GM23338 (cell line): ENCODE measurements at places on chromosomes 6 and 20.

DNA sequence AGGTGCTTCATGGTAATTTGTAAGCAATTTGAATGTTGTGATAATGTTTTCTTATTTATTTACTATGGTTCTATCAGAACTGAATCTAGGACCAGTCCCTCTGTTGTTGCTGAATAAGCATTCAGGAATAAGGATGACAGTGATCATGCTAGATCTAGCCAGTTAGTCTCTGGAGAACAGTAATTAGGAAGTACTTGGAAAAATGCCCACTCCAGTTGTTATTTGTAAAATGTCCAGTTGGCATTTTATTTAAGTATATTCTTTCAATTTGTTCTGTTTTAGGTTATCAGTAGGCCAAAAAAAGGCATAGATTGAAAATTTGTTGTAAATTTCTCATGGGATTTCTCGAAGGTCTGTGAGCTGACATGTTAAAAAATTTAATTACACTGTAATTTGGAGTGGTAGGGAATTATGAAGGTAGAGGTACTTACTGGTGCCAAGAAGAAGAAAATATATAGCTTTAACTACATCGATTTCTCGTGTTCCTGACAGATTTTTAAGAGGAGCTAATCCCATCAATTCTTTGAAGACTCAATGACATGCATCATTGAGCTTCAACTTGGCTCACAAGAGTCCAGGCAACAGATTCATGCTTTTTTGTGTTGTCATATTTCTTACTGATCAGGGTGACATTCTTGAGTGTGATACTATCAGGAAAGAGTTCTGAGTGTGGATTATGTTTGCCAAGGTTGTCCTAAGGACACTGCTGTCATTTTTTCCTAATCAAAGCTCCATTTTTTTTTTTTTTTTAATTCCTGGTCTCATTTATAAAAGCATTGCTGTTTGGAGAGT, 177.3 kb downstream of the CARMIL1 start:
- no peak for DNase-seq

- no peak for DNase-seq
These were observed 128.3 kb upstream of the THBS2 start for GRCh38 chr6:169381988-169382387.

GRCh38 chr6:1608222-1609040, 1.3 kb upstream of the FOXC1 start:
- peak; percentile 55 for DNase-seq

GRCh38 chr6:75746221-75746620, 2.8 kb upstream of the MYO6 start:
- no peak for DNase-seq

- peak; percentile 43 for DNase-seq
These were observed 320 bp downstream of the RIMS4 start for GRCh38 chr20:44810061-44810390.

DNA sequence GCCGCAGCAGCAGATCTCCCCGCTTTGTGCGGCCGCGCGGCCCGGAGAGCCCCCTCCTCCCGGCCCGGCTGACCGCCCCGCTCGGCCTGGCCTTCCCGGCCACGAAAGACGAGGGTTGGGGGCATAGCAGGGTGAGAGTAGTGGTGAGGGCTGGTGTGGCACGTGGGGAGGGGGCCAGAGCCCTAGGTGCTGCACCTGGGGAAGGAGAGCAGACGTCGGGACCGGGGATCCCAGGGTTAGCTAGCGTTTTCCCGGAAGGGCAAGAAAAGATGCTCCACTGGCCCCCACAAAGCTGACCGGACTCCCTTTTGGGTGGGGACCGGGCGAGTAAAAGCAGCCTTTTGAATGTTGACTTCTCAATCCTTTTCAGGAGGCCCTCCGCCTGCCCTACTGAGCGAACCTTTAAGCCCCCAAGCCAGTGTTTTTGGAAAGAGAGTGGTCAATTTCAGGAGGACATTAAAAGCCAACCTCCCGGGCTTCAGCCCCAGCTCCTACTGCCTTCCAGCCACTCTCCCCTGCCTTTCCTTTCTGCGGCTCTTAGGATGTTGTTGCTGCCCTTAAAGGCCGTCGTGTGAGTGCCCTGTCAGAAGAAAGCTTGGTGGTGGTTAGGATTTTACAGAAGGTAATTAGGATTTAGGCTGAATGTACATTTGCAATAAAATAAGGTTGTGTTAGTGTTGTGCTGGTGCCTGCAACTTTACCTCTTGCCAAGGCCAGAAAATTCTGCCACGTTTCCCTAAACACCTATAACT, 648 bp upstream of the BACH2 start:
- DNase-seq = peak; percentile 26

- peak; percentile 34 for DNase-seq
These were observed 71.0 kb downstream of the PLAGL1 start for GRCh38 chr6:143936778-143937667.

DNA sequence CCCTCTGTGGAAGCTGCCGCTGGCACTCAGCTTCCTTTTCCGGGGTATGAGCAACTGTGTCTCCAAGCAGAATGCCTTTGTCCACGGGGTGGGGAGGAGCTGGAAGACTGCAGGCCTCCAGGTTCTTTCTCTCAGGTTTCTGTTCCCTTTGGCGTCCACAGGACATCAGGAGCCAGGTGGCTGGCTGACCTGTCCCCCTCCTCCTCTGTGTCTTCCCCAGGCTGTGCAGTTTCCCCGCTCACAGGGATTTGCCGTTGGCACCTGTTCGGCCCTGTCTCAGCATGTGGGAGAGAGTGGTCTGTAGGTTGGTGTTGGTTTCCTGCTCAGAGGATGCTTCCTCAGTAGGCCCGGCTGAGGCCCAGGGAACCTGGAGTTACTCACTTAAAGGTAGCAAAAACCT, 43.5 kb downstream of the CDS2 start:
- no peak for DNase-seq

DNA sequence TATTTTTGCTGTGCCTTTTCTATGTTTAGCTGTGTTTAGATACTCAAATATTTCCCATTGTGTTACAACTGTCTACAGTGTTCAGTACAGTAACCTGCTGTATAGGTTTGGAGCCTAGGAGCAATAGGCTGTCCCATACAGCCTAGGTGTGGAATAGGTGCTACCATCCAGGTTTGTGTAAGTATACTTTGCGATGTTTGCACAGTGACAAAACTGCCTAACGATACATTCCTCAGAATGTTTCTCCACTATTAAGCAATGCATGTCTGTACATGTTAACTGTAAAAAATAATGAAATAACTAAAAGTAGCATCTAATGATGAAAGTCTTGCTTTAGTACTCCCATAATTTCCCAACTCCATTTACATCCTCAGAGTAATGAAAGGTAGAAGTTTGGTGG, 46.0 kb downstream of the SERAC1 start:
- no peak for DNase-seq

DNA sequence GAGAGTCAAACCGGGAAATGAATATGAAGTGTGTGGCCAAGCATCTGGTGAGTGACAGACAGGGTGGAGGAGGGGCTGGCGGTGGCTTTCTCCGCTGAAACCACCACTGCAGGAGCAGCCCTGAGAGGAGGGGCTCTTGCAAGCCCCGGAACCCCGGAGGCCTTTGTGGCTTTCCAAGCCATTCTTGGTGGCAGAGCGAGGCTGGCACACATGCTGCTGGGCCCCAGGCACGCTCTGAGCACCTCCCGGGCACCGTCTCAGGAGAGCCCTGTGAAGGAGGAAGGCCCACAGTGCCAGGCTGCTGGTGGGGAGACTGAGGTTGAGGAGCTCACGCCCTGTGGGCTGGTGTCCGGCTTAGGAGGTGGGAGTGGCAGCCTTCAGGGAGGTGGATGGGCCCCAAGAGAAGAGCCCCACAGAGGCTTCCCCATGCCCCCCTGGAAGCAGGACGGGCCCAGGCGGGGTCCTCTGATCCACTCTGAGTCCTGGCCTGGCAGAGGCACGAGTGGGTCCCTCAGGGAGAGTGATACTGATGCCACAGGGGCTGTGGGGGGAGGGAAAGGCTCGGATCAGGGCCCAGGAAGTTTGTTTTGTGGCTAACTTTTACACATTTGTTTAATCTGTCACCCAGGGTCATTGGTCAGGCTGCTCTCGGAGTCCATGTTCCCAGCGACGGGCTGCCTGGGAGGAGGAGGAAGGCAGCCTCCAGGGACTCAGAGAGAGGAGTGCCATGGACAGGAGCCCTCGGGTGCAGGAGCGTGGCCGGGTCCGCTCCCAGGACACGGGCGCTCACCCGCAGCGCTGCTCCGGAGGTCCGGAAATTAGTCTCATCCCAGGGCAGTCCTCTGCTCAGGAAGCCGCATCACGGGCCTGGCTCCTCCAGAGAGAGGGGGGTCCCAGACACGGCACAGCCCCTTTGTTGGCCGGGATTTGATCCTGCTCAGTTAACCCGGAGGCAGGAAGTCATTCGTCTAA, 170.7 kb downstream of the ERMARD start:
- DNase-seq = no peak

- DNase-seq = no peak
These were observed 38.5 kb upstream of the VSX1 start for GRCh38 chr20:25120457-25120856.
